ENCODE measurements at places on chromosomes 5 and 9.

DNA sequence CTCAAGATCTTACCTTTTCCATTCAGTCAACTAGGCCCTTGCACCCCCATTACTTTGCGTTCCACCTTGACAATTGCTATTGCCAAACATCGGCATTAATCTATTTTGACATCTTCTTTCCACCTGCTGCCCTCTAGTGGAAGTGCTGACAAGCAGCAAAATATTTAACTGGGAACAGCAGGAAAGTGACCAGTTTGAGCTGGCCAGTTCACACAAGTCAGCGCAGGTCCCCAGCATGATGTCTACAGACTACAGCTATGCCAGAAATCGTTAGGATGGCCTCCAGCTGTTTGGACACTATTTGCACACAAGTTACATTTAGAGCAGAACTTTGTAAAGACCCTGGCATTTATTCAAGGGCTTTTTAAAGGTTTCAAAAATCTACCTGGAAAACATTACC lies 160.1 kb downstream of the GHR start:
- H3K4me3 ChIP-seq: no peak overlapping the region
- DNase-seq: peak; percentile 68
- peaks cover 13% of the 10 kb centered on the region for H3K4me1 ChIP-seq
- H3K36me3 ChIP-seq: no peaks in the 10 kb centered on the region
- no peaks in the 10 kb centered on the region for H3K27me3 ChIP-seq
- H3K27ac ChIP-seq: no peak overlapping the region

DNA sequence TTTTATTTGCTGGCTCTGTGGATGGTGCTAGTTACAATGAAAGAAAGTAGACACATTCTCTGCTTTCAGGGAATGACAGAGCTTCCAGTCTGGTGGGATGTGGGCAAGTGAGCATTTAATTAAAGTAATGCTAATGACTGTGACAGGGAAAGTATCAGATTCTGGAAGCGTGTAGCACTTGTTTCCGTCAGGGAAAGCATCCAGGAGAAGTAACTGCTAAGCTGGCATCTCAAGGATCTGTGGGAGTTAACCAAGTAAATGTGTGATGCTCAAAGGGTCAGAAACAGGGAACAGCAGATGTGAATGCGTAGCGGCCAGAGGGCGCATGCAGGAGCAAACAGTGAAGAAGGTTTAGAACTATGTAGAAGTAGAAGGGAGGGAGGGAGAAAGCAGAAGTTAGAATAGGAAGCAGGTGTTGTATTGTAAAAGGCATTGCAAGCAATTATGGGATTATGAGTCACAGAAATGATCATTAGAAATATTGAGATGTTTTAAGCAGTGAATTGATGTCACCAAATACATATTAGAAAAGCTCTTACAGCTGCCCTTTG lies 12.2 kb downstream of the KLHL9 start:
- no peaks in the 10 kb centered on the region for H3K27me3 ChIP-seq
- H3K4me1 ChIP-seq: no peaks in the 10 kb centered on the region
- H3K36me3 ChIP-seq: peaks cover 5% of the 10 kb centered on the region
- H3K27ac ChIP-seq: no peak overlapping the region
- DNase-seq: no peak
- no peak overlapping the region for H3K4me3 ChIP-seq

GRCh38 chr9:80922544-80922943 lies 766.8 kb downstream of the TLE1 start:
- no peaks in the 10 kb centered on the region for H3K36me3 ChIP-seq
- no peaks in the 10 kb centered on the region for H3K4me1 ChIP-seq
- no peak overlapping the region for H3K4me3 ChIP-seq
- no peak for DNase-seq
- no peaks in the 10 kb centered on the region for H3K27me3 ChIP-seq

- H3K27me3 ChIP-seq: peaks cover 5% of the 10 kb centered on the region
- no peak for DNase-seq
- no peak overlapping the region for H3K27ac ChIP-seq
- no peaks in the 10 kb centered on the region for H3K36me3 ChIP-seq
- no peak overlapping the region for H3K4me3 ChIP-seq
Measured at GRCh38 chr5:1638658-1639400, 115.1 kb upstream of the LPCAT1 start.

GRCh38 chr5:68372161-68372560 lies 156.6 kb downstream of the PIK3R1 start:
- no peak for DNase-seq
- H3K4me1 ChIP-seq: no peaks in the 10 kb centered on the region
- H3K4me3 ChIP-seq: no peak overlapping the region
- H3K27me3 ChIP-seq: no peaks in the 10 kb centered on the region
- peaks cover 3% of the 10 kb centered on the region for H3K36me3 ChIP-seq

DNA sequence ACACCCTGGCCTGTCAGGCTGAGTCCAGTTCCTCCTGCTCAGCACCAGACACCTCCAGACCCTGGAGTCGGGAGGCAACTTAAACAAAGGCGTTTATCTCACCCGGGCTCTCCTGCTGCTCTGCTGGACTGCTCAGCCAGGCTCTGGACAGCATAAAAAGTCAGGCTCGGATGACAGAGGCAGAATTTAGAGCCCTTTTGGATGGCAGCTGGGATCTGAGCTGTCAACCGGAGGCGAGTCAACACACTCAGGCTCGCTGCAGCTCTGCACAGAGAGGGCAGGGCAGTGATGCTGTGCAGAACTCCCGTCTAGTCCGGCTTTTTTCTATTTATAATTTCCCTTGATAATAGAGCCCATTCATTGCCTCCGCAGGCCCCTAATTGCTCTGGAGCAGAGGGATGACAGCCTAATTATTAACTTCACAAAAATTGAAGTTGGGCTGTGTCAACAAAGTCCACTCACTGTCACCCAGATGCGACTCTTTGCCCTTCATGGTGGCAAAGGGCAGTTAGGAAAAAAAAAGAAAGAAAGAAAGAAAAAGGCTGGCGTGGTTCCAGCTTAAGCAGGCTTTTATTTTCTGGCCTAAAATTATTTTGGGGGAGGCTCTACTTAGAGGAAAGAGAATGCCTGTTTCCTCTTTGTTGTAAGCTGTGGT lies 37.6 kb downstream of the STC2 start:
- H3K27ac ChIP-seq: no peak overlapping the region
- no peaks in the 10 kb centered on the region for H3K4me1 ChIP-seq
- no peak overlapping the region for H3K4me3 ChIP-seq
- DNase-seq: peak; percentile 68
- no peaks in the 10 kb centered on the region for H3K36me3 ChIP-seq
- H3K27me3 ChIP-seq: peaks cover 17% of the 10 kb centered on the region

Measured in lung (tissue), 17 donors.